Mesothelial cell of epicardium (in vitro differentiated cells): ENCODE measurements at places on chromosomes 11 and 22.

DNA sequence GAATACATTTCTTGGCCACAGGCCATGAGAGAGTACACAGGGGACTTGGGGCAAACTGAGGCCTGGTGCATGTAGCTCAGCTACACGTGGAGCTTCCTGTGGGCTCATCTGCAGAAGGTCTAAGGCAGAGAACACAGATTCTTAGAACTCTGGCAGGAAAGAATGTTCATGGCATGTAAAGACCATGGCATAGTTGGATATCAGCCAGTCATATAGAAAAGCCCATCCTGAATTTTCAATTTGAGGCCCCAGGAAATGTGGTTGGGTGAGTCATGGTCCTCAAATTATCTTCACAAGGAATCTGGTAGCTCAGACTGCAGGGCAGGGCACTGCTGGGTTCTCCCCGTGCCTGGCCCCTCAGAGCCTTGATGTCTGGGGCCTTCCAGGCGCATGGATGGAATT lies 13.7 kb upstream of the ST3GAL4 start:
- peaks cover 58% of the 10 kb centered on the region for H3K4me1 ChIP-seq
- no peaks in the 10 kb centered on the region for H3K27me3 ChIP-seq
- H3K4me3 ChIP-seq, result no peak overlapping the region
- H3K36me3 ChIP-seq, result peaks cover 17% of the 10 kb centered on the region
- no peak for DNase-seq
- peak overlapping the region; percentile 80 for H3K27ac ChIP-seq

- no peak overlapping the region for H3K27ac ChIP-seq
- H3K36me3 ChIP-seq, result peaks cover 37% of the 10 kb centered on the region
- no peak for DNase-seq
- H3K27me3 ChIP-seq, result no peaks in the 10 kb centered on the region
These were observed 130.0 kb downstream of the EHF start for GRCh38 chr11:34750692-34751405.

GRCh38 chr11:115910379-115910778 lies 406.2 kb upstream of the CADM1 start:
- no peaks in the 10 kb centered on the region for H3K36me3 ChIP-seq
- H3K27me3 ChIP-seq, result peaks cover 6% of the 10 kb centered on the region
- H3K4me1 ChIP-seq, result peaks cover 4% of the 10 kb centered on the region
- H3K4me3 ChIP-seq, result no peak overlapping the region

GRCh38 chr11:88402192-88402715 lies 64.7 kb upstream of the CTSC start:
- no peak for DNase-seq
- H3K27ac ChIP-seq, result peak overlapping the region; percentile 35
- H3K27me3 ChIP-seq, result no peaks in the 10 kb centered on the region

GRCh38 chr22:23751441-23751996 lies 607 bp upstream of the ZNF70 start:
- peaks cover 4% of the 10 kb centered on the region for H3K36me3 ChIP-seq
- H3K27me3 ChIP-seq, result no peaks in the 10 kb centered on the region
- peaks cover 18% of the 10 kb centered on the region for H3K4me1 ChIP-seq

GRCh38 chr11:59418156-59418555 lies 8.1 kb downstream of the OR5A2 start:
- H3K27ac ChIP-seq, result no peak overlapping the region
- no peaks in the 10 kb centered on the region for H3K27me3 ChIP-seq
- no peak for DNase-seq
- no peak overlapping the region for H3K4me3 ChIP-seq

- H3K27ac ChIP-seq, result no peak overlapping the region
- H3K27me3 ChIP-seq, result no peaks in the 10 kb centered on the region
- no peaks in the 10 kb centered on the region for H3K36me3 ChIP-seq
- H3K4me1 ChIP-seq, result no peaks in the 10 kb centered on the region
- no peak for DNase-seq
These were observed 21.1 kb upstream of the KLHL35 start for GRCh38 chr11:75453916-75454655.

DNA sequence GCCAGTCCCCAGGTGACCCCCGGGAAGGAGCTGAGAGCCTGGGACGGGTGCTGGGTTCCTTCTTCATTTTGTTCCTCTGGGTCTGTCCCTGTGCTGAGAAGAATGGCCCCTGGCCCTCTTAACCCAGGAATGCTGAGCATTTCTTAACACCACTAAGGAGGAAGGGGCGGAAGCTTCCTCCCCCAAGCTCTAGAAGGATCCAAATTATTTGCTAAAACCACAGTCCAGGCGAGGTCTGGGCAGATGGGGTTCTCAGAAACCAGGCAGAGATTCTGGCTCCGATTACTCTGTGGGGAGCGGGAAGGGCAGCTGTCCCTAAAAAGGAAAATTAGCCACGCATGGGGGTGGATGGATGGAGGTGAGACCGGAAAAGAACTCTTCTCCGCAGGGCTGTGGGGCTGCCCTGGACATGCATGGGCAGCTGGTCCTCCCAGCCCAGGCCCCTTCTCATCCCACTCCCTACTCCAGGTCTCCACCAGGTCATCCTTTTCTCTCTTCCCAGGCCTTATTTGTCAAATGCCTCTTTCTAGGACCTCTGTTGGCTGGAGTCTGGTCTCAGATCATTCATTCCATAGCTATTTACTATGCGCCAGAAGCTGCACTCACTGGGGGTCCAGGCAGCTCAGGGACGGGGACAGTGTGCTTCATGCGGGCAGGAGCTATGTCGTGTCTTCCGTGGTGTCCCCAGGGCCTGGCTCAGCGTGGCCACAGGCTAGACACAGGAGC lies 45.0 kb upstream of the MYH9 start:
- no peaks in the 10 kb centered on the region for H3K36me3 ChIP-seq
- peaks cover 31% of the 10 kb centered on the region for H3K4me1 ChIP-seq
- no peaks in the 10 kb centered on the region for H3K27me3 ChIP-seq
- no peak overlapping the region for H3K4me3 ChIP-seq
- DNase-seq, result no peak

GRCh38 chr11:75946531-75947530 lies 131.8 kb downstream of the UVRAG start:
- H3K4me3 ChIP-seq, result no peak overlapping the region
- peak overlapping the region; percentile 66 for H3K27ac ChIP-seq
- DNase-seq, result no peak

DNA sequence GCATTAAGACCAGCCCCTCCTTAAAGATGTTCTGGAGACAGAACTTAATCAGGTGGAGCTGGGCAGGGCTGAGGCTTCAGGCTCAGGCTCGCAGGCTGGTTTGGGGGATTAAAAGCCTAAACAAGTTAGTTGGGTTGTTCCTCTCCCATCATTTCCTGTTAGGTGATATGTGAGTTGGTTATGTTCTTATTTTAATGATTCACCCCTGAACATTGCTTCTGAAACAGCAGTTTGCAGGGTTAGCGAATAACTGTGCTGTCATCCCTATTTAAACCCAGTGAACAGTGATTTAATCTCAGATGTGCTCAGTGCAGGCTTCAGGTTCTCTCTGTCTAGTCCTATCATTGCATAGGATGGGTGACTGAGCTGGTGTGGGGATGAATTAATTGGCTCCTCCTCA lies 47.4 kb upstream of the BIRC3 start:
- DNase-seq, result no peak
- no peak overlapping the region for H3K4me3 ChIP-seq
- H3K27ac ChIP-seq, result no peak overlapping the region
- H3K36me3 ChIP-seq, result peaks cover 2% of the 10 kb centered on the region
- no peaks in the 10 kb centered on the region for H3K27me3 ChIP-seq

- no peak overlapping the region for H3K4me3 ChIP-seq
- H3K4me1 ChIP-seq, result no peaks in the 10 kb centered on the region
- H3K27ac ChIP-seq, result no peak overlapping the region
- DNase-seq, result no peak
- H3K27me3 ChIP-seq, result peaks cover 59% of the 10 kb centered on the region
- H3K36me3 ChIP-seq, result no peaks in the 10 kb centered on the region
These were observed 560.8 kb downstream of the BRD1 start for GRCh38 chr22:49266561-49267519.

DNA sequence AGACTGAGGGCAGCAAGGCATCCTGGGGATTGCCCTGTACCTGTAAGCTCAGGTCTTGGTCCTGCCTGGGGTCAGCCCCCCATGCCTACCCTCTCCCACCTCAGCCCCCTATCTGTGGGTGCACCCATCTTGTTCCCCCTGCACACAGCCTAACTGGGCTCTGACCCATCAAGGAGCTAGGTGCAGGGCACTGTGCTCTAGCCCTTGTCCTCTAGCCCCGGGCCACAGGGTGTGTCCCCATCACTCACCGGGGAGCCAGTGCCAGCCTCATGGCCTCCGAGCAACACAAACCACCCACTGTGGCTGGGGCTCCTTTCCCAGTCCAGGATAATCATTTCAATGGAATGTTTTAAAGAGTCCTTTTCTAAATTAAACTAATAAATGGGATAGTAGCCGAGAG lies 293.9 kb upstream of the PLET1 start:
- H3K4me1 ChIP-seq, result peaks cover 2% of the 10 kb centered on the region
- H3K4me3 ChIP-seq, result no peak overlapping the region
- DNase-seq, result no peak
- no peak overlapping the region for H3K27ac ChIP-seq

DNA sequence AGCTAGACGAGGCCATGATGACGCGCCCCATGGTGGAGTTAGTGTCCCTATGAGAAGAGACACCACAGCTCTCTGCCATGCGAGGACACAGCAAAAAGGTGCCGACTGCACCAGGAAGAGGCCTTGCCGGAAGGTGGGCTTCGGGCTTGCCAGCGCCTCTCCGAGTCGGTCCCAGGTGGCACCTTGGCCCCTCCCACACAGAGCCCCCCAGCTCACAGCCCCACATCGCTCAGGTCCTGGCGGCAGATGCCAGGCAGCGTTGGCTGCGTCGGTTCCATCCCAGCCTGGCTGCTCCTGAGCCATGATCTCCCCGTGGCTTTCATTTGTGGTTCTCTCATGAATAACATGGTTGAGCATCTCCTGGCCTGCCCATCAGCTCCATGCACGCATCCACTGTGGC lies 24.0 kb downstream of the CHID1 start:
- peaks cover 16% of the 10 kb centered on the region for H3K36me3 ChIP-seq
- H3K27ac ChIP-seq, result no peak overlapping the region
- DNase-seq, result no peak
- no peaks in the 10 kb centered on the region for H3K27me3 ChIP-seq
- H3K4me3 ChIP-seq, result no peak overlapping the region

DNA sequence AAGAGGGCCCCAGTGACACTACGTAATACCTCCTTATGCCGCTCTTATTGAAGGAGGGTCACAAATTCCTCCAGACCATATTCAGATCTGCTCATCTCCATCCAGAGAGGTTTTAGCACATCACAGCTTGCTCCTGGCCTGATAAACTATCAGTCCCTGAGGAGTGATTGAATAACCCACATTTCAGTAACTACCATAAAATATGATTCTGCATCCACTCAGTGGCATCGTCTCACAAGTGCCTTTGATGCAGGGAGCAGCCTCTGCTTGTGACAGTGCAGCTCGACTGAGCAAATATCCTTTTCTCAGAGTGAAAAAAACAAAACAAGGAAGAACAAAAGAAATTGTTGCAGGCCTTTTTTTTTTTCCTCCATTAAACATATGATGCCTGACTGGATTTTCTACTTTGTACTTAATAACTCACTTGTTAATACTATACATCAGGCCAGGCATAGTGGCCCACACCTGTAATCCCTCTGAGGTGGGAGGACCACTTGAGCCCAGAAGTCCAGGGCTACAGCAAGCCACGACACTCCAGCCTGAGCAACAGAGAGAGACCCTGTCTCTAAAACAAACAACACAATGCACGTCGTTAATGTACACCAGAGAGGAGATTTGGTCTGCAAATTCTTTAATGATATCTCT lies 64.5 kb downstream of the DDX10 start:
- DNase-seq, result no peak
- no peaks in the 10 kb centered on the region for H3K27me3 ChIP-seq
- H3K36me3 ChIP-seq, result peaks cover 21% of the 10 kb centered on the region
- peaks cover 17% of the 10 kb centered on the region for H3K4me1 ChIP-seq
- no peak overlapping the region for H3K27ac ChIP-seq

- H3K27ac ChIP-seq, result peak overlapping the region; percentile 54
- no peaks in the 10 kb centered on the region for H3K4me1 ChIP-seq
- no peak for DNase-seq
- no peaks in the 10 kb centered on the region for H3K27me3 ChIP-seq
- no peak overlapping the region for H3K4me3 ChIP-seq
These were observed 52.3 kb upstream of the SERPIND1 start for GRCh38 chr22:20721409-20722218.

DNA sequence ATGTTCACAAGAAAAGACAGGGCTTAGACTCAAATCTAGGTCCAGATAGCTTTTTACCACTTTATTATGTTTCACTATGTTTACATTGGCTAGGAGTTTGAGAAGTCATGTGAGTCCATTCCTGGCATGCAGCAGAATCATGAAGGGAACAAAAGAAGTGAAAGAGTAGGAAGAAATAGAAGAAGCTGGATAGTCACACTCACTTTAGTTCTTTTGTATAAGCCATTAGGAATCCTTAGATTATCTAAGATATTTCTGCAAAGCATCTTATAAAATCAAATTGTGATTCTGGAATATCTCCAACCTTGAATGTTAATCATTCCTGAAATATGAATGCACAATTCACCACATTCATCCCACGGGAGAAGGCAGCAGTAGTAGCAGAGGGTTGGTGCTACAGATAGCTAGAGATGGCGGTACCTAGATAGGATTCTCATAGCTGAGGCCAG lies 31.9 kb downstream of the MAML2 start:
- DNase-seq, result no peak
- H3K4me1 ChIP-seq, result peaks cover 91% of the 10 kb centered on the region
- peaks cover 4% of the 10 kb centered on the region for H3K36me3 ChIP-seq
- H3K27me3 ChIP-seq, result no peaks in the 10 kb centered on the region

GRCh38 chr11:69865707-69866106 lies 46.5 kb upstream of the FGF3 start:
- peaks cover 18% of the 10 kb centered on the region for H3K27me3 ChIP-seq
- no peaks in the 10 kb centered on the region for H3K4me1 ChIP-seq
- no peak overlapping the region for H3K27ac ChIP-seq
- no peak overlapping the region for H3K4me3 ChIP-seq
- no peaks in the 10 kb centered on the region for H3K36me3 ChIP-seq

DNA sequence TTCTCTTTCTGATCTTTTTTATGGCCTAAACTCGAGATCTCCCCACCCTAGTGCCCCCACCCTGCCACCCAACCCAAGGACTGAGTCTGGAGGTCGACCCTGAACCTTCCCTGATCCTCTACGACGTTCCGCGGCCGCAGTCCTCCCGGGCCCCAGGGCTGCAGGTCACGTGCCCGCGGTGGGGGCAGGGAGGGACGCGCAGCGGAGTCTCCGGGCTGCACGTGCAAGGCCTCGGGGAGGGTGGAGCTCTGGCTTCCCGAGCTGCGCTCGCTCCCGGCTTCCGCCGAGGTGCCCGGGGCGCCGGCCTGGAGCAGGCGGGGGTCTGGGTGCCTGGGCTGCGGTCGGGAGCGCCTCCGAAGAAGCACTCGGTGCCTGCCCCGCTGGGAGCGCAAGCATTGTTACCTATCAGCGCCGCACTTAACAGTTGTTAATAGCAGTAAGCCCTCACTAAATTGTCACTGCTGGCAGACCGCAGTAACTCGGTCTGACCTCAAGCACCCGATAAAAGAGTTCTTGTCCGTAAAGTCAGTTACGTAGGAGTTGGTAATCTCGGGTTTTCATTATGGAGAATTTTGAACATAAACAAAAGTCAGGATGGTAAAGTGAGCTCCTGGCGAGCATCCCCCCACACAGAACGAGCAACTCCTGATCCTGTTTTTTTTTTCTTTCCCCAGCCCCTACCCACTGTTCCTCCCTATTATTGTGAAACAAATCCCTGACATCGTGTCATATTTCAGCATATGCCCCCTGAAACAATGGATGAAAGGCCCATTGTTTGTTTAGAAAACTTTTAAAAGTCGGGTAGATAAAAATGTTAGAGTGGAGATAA lies 69.7 kb upstream of the EP300 start:
- H3K36me3 ChIP-seq, result peaks cover 3% of the 10 kb centered on the region
- peak; percentile 91 for DNase-seq

GRCh38 chr11:26193694-26194365 lies 138.1 kb upstream of the ANO3 start:
- no peaks in the 10 kb centered on the region for H3K36me3 ChIP-seq
- peak overlapping the region; percentile 69 for H3K27ac ChIP-seq
- H3K4me3 ChIP-seq, result no peak overlapping the region
- DNase-seq, result no peak
